ENCODE measurements at places on chromosomes 5 and 9.

DNA sequence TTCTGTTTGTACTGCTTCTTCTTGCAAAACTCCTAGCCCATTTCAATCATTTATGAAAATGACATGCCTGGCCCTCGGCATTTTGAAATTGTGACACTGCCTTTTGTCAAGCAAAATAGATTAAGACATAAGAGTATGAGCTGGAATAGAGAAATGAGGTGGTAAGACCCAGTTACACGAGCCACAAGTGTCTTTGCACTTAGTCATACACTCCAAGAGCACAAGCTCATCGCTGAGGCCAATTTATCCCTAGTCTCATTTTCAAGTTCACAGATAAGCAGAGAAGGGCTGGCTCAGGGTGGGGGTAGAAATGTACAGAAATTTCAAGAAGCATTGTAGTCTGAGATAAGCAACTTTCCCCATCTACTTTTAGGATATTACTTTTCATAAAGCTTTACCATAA lies 40.6 kb upstream of the MAP1B start:
- no peak for DNase-seq

DNA sequence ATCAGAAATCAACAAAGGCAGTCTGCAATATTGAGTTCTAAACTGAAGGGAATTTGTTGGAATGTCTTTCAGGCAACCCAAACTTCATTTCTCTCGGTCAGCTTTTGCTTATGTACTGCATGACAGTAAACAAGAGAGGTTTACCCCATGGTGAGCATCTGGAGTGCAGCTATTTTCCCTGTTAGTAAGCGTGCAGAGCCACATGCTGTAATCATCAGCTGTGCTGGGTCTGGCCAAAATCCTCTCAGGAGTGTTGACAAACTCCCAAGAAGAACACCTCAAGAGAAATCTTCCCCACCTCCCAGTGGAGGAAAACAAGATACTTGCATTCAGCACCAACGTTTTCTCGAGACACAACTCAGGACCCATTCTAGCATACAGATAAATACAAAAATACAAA lies 83.6 kb upstream of the ADAMTSL1 start:
- no peak for DNase-seq

DNA sequence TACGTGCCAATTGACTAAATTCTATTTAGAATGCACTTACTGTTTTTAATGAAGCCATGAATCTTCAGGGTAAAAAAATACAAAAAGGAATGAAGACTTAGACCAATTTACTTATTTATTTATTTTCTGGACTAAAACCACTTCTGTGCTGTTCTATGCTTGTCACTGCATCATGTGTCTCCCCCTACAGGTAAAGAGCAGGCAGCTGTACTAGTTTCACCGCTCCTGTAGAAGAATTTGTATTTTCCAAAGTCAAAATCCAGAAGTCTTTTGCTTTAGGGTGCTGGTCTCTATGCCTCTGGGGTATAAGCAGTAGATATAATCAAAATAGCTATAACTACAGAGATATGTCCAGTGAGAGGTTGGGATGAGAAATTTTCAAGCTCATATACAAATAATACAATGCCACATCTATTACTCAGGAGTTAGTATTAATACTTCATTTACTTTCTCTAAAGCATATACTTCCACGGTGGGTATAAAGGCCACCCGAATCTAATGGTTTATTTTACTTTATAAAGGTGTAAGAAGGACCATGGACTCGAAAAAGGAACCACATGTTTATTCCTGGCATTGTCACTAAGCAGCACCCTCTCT lies 591.5 kb downstream of the RAB3C start:
- DNase-seq, result no peak

DNA sequence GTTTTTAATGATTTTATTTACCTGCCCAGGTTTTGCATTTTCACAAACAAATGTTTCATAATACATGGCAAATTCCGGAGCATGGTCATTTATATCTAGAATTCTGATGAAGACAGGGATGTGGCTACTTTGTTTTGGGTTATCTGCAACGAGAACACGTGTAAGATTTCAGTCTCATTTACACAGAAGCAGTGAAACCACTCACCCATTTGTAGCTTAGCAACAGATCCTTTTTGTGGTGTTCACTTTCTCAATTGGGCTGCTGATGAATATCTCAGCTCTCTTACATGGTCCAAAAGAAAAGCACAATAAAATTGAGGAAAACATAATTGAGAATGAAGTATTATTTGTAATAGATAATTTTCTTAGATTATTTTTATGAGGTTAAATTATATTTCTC lies 148.6 kb downstream of the CDH9 start:
- DNase-seq, result no peak

DNA sequence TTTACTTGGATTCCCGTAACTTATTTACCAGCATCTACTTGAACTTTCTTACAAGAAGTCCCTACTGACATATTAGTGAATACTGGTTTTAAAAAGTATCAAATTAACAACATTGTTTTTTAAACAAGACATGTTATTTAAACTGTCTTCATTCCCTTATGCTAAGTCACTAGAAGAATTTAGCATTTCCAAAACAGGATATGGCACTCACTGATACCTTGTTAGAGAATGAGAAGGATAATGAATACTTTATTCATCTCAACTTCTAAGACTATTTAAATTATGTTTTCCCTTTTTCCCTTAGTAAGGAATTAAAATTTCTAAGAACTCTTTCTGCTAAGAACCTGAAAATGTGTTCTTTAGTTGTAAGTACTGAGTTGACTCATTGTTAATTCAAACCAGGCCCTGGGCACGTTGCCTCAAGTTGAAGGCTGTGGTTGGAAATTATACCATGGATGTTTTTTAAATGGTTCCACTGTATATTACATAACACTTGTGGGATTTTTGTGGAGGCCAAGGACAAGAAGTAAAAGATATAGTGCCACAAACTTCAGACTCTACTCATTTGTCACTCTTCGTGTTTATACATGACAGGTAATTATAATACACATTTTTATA lies 219.0 kb upstream of the EDIL3 start:
- no peak for DNase-seq

DNA sequence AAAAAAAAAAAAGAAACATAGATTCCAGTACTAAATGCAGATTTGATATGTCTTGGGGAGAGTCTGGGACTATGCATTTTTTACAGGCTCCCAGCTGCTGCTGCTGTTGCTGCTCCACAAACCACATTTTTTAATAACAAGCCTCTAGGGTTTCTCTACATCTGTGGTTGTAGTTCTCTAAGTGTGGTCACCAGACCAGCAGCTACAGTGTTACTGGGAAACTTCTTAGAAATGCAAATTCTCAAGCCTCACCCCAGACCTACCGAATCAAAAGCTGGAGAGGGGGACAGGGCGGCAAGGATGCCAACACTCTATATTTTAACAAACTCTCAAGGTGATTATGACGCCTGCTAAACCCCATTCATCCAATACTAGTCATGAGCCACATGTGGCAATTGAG lies 293.4 kb upstream of the PTGER4 start:
- DNase-seq, result no peak
